ENCODE measurements at places on chromosomes 12 and 14.

DNA sequence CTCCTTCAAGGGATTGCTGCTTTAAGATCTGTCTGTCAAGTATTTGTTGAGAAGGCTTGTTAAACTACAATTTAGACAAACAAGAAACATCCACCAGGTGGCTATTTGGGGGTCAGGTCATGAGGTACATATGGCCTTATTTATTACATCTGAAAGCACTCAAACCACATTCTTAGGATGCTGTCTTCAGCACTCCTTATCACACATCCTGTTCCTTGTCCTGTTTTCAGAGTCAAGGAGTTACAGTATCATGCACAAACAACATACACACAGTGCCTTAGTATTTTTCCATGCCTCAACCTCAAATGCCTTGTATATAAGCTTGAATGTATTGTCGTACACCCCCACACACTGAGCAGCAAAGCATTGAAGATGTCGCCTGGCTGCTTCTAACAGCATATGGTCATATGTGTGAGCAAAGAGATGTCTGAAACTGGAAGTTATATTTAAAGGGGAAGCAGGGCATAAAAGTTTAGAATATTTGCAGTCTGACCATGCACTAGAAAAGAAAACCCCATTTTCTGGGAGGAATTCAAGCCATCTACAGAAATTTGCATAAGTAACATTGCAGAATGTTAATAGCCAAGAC is 83.8 kb downstream of the KCNMB4 start:
- DNase-seq: no peak

GRCh38 chr12:113749433-113749815 is 216.7 kb downstream of the RBM19 start:
- no peak for DNase-seq

DNA sequence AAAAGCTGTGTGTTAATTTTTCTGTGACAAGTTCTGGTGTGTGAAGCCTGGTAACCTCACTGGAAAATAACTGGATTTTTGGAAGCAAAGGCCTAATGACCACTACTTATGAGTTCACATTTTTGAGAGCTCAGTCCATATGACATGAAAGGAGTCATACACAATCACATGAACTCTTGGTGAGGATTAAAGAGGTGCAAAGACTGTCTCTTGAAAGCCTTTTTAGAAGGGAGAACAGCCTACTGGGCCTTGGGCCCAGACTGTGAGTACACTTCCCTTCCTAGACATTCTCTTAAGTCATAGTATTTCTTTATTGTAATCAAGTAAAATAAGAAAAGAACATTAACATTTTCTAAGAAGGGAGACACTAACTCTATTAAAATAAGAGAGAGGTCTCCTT is 176.1 kb downstream of the BCAT1 start:
- DNase-seq: no peak

GRCh38 chr12:68070957-68071356 is 81.7 kb downstream of the IFNG-AS1 start:
- no peak for DNase-seq

GRCh38 chr12:103944964-103945363 is 14.8 kb downstream of the HSP90B1 start:
- DNase-seq: no peak

GRCh38 chr12:132262256-132263060 is 66.9 kb downstream of the GALNT9 start:
- DNase-seq: no peak

DNA sequence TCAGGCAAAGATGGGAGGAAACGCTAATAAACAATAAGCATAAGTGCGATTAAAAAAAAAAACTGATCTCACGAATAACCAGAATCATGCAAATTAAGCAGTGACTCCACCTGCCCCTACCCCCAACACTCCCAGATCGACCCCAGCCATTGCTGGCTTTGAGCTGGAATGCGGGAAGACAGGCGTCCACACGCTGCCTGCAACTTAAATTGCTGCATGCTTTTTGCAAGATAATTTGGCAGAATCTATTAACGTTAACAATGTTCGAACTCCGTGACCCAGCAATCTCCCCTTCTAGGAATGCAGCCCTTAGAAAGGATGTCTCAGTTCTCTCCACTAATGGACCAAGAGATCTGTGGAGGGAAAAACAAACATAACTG is 935 bp upstream of the CKB start:
- no peak for DNase-seq

DNA sequence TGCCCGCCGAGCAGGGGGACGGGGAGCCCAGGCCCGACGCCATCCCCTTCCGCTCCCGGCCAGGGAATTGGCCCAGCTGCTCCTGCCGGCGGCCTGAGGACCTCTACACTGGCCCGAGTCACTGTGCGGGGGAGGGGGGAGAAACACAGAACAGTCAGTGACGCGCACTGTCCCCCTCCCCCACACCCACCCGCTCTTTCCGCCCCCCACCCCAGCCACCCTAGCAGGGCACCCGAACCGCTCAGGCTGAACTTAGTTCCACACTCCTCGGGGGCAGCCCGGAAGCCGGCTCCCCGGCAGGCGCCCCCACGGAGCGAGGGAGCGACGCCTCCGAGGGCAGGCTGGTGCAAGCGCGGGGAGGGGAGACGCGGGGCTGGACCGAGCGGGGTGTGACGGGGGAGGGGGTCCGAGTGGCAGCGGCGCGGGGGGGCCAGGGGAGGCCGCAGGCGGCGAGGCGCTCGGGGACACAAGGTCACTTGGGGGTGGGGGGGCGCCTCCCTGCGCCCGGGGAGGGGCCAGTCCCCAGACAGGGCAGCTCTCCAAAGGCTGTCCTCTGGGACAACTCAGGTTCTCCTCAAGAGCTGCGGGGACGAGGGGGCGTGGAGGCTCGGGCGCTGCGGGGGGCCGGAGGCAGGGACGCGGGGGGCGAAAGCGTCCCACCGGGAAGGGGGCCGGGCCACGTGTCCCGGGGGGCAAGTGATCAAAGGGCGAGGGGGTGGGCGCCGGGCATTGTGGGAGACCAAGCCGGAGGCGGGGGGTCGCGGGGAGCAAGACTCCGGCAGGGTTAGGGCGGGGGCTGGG is 648 bp downstream of the CHD4 start:
- DNase-seq: peak; percentile 9

DNA sequence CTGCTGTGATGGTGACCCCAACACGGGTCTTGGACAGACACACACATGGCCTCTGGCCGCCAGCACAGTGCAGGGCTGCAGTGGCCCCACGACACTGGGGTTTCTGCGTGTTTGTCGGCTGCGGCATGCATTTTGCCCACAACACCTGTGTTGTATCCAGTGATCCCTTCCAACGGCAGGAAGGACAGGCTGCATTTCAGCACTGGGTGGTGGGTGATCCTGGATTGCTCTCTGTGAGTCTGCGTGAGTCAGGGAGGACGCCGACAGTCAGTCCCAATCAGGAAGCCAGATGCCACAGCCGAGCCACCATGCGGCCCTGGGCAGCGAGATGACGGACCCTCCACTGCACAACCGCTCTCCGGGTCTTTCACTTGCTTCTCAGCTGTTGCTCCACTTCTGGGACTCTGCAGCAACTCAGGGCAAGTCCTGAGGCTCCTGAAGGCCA is 20.6 kb downstream of the LRTM2 start:
- DNase-seq: no peak

GRCh38 chr12:71846322-71846940 is 6.9 kb downstream of the TBC1D15 start:
- peak; percentile 52 for DNase-seq

- DNase-seq: no peak
These were observed 52.9 kb downstream of the GNS start for GRCh38 chr12:64706306-64706705.

GRCh38 chr12:24378548-24379407 is 429.3 kb upstream of the SOX5 start:
- peak; percentile 87 for DNase-seq

DNA sequence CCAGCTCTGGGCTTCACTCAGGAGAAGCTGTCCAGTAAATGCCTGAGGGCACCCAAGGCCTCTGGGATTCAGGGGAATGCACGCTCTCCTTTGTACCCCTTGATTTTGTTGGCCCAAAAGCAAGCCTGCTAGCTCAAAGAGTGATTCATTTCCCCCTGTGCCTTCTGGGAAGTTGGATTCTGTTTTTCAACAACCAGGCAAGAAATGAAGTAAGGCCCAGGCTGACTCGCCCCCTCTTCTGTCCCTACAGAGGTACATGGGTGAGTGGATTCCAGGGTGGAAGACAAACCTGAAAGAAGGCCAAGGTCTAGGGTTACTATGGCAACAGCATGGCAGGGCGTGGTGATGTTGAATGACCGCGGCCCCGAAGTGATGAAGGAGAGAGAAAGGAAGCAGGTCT is 9.3 kb upstream of the SERPINA5 start:
- peak; percentile 28 for DNase-seq

- no peak for DNase-seq
These were observed 75.8 kb upstream of the COCH start for GRCh38 chr14:30798516-30798915.

DNA sequence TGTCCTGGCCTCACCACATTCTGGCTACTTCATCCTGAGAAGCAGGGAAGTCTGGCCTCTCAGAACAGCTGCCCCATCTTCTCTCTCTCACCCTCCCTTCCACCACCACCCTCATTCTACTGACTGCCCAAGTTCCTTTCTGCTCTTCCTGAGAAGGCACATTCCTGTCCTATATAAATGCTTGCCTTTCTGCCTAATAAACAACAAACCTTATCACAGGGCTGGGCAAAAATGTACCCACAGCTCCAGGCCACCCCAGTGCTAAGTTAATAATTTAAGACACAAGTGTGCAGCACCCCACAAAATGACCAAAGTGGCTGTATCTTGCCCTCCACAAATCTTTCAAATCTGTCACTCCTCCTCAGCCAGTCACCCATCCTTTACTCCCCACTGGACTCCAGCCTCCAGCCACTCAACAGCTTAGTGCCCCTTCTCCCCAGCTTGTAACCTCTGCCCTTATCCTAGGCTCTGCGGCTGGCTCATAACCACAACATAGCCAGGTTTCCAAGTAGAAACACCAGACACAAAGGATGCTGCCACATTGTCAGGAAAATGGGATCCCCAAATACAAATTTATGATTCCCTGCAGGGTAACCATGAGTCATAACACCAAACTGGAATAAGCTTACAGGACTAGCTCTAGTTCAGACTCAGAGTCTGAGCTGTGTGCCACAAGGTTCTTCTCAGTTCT is 15.0 kb downstream of the OXA1L start:
- DNase-seq: peak; percentile 59

DNA sequence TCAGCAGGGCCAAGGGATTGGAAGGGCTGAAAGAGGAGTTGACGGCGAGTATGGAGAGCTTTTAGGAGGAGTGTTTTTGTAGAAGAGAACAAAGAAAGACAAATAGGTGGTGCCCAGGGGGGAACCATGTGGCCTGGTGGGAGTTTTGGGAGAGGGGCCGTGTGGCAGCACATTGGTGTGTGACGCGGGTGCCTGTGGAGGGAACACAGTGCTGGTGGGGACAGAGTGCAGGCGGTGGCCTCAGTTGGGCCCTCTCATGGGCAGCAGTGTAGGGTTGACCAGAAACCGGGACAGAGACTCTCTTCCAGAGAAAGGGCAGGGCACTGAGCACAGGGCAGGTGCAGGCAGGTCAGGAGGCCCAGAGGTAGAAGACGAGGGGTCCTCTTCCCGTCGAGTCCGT is 56.5 kb downstream of the TECPR2 start:
- DNase-seq: no peak

DNA sequence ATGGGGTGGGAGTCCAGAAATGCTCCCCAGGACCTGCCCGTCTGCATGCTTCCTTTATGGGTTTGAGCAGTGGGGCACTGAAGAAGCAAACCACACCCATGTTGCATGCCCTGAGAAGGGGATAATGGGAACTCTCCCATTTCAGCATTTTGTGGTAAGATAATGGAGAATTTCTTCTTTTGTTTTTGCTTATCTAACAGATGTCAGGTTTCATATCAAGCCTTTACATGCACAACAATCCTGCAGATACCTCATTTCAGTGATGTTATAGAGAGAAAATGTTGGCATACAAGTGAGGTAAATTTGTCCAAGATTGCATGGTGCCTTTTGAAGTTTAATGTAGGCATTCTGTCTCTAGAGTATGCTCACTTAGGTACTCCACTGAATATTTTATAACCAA is 177.0 kb downstream of the ALX1 start:
- no peak for DNase-seq

DNA sequence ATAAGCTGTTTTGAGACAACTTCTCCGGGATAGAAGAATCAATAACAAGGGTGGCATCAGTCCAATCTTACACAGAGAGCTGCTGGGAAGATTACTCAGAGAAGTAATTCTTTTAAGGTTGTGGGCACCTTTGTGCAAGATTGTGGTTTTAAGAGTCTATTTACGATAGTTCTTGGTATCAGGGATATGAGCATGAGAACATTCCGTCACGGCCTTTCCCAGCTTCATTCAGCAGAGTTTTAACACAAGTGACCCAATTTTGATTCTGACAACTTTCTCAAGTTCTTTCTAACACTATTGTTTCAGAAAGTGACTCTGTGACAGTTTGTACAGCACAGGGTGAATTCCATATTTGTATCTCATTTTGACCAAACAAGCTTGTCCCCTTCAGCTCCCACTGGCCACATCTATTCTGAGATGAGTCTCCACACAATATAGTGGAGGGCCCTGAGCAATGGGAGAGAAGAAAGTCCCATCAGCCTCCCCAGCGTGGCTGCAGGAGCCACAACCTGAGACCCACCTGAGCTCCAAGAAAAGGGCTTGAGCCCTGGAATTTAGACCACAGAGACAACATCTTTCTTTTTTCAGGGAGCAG is 869.2 kb downstream of the TMEM121 start:
- DNase-seq: no peak

DNA sequence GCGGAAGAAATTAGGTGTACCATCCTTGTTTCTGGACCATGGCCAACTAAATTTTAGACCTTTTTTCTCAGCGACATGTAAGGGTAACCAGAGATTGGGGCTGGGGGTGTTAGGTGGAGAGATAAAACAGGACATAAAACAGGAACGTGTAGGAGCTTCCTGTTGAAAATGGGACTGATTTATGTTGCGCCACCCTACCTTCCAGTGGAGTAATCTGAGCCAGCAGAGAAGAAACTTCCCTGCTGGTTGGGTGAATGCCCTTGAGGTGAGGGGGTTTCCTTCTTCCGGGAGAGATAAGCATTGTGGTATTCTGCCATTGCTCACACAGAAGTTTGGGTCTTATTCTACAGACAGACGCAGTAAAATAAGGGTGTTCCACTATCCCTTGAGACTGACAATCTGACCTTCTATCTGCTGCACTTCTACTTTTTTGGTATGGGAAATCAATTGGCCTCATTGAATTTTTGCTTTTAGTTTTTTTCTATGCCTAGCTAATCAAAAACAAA is 417.6 kb downstream of the PCNX1 start:
- DNase-seq: no peak

DNA sequence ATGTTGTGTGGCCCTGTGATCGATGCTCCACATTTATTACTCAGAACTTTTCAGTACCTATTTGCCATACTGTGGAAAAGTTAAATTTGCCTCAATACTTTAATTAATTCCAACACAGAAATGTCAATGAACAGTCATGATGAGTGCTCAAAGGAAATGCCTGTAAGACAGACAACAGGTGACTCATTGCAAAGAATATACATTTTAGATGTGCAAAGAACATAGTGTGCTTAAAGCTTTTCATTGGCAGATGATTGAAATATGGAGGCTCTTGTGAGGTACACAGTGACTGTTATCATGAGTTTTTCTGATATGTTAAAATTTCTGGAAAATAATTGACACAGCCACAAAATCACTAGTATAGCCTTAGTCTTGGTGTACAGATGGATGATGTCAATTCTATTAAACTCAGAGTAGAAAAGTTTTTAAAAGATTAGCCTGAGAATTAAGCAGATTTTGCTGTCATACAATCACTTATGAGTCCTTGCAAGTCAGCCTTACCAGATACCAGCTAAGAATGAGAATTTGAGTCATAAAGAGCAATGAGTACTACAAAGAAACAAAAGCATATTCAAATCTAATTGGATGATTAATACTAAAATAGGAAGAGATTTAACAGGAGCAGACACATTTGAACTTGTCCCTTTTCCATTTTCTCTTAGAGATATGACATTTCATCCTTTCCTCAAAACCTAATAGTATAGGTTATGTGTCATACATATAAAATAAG is 544.1 kb downstream of the KCNH5 start:
- DNase-seq: no peak
